ENCODE measurements at places on chromosomes 4 and X.

GRCh38 chr4:76584241-76585152 is 149.5 kb downstream of the SHROOM3 start:
- DNase-seq, result no peak

DNA sequence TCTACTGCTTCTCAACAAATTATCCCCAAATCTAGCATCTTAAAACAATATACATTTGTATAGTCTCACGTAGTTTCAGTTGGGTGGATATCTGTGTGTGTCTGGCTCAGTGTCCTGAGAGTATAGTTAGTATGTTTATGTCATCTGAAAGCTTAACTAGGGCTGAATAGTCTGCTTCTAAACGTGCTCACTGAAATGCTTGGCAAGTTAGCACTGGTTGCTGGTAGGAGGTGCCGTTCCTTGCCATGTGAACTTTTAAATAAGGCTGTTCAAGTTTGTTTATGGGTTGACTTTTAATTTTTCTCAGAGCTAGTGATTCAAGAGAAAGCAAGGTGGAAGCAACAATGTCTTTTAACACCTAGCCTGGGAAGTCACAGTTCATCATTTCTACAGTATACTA is 1673.6 kb downstream of the PCDH7 start:
- DNase-seq, result no peak

DNA sequence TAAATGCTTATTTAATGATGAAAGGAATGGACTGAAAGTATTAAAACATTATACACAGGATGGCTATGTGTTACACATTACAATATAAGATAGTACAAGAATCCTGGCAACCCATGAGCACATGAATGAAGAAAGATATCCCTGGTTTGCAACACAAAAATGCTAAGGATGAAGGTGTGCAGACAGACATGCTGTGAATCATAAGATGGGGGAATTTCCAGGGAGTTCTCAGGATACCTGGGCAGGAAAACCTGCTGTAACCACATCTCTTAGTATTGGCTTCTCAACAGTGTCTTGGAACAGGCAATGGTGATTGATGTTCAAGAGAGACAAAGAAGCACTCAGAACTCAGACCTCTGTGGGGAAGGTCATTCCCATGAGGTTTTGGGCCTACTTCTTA is 23.9 kb upstream of the ANOS1 start:
- DNase-seq, result no peak

GRCh38 chrX:12895866-12896265 is 10.6 kb upstream of the TLR8 start:
- DNase-seq, result no peak

- DNase-seq, result no peak
These were observed 14.2 kb downstream of the C4orf33 start for GRCh38 chr4:129109965-129110824.

DNA sequence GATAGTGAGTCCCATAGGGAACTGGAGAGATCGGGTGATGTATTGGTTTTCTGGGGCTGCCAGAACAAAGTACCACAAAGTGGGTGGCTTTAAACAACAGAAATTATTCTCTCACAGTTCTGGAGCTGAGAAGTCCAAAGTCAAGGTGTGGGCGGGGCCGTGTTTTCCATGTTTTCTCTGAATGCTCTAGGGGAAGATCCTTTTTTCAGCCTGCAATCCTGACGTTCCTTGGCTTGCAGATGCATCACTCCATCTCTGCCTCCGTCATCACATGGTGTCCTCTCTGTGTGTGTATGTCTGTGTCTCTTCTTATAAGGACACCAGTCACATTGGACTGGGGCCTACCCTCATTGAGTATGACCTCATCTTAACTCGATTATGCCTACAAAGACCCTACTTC is 7.9 kb upstream of the GPM6B start:
- no peak for DNase-seq
